ENCODE measurements at places on chromosomes 5 and 9. TPM values are rescaled to one million over a fixed set of nuclear protein-coding genes. Genes with fewer than 3 reads are reported as not detected.

GRCh38 chr9:71147368-71147767 is 25.9 kb upstream of the TRPM3 start:
- DNase-seq: no peak

GRCh38 chr9:109145051-109145450 is 22.0 kb downstream of the FRRS1L start:
- no peak for DNase-seq

DNA sequence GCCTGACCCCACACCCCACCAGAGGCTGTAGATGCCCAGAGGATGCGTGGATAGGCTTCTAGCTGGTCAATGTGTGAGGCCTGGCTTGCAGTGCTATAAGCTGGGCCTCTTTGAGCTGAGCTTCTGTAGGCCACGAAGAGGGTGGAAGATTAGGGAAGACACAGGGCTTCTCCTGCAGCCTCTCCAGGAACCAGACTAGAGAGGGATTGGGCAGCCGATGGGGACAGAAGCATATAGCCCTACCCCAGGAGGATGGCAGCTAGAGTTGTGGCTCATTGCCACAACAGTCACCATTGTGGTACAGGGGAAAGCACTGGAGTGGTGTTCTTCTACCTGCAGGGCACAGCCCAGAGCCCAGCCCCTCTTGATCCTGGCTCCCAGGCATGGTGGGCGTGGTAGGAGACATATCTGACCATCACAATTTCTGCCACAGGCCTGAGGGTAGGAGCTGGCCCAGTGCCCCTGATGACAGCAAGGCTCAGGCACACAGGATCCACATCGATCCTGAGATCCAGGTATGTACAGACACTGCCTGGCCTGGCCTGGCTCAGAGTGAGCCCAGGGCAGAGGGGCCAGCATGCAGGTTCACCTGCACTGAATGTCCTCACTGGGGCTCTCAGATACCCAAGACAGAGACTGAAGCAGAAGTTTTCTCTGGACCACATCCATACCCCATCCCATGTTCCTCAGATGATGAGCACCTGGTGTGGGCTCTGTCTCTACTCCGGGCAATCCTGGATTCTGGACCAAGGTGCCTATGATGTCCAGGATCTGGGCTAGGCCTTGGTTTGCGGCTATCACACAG is 8.7 kb downstream of the PDLIM4 start:
- DNase-seq: no peak

GRCh38 chr9:36832164-36832795 is 201.8 kb downstream of the PAX5 start:
- DNase-seq: no peak

PFN3 gene
- not detected for total RNA-seq

GRCh38 chr9:20898885-20899554 is 132.4 kb downstream of the HACD4 start:
- no peak for DNase-seq
